ENCODE measurements at places on chromosomes 3 and 15.

DNA sequence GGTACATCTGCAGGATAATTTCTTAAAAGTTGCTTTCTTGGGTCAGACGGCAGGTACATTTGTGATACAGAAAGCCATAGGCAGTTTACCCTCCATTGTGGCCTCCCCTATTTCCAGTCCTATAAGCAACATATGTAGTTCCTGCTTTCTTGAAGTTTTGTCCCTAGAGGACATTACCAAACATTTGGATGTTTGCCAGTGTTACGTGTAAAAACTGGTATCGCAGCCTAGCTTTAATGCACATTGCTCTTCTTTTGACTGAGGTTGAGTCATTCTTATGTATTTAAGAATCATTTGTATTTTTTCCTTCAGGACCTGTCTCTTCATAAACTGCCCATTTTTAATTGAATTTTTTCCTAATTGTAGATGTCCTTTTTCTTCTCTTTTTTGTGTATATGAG lies 114.3 kb downstream of the DIPK2A start:
- no peak for DNase-seq

DNA sequence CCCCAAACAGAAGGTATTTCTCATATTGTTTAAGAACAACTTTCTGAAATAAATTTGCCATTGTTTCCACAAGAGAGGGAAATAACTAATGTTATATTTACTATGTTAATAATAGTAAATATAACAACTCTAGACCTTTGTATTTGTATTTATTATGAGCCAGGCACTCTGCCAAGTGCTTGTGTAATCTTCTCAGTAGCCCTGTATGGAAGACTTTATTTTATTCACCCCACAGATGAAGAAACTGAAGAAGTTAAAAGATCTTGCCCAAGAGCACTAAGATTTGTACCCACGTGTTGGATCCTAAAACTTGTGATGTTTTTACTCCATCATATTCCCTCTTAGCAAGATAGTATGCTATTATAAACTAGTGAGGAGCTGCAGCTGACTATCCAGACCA lies 12.0 kb upstream of the GNB4 start:
- DNase-seq: no peak

DNA sequence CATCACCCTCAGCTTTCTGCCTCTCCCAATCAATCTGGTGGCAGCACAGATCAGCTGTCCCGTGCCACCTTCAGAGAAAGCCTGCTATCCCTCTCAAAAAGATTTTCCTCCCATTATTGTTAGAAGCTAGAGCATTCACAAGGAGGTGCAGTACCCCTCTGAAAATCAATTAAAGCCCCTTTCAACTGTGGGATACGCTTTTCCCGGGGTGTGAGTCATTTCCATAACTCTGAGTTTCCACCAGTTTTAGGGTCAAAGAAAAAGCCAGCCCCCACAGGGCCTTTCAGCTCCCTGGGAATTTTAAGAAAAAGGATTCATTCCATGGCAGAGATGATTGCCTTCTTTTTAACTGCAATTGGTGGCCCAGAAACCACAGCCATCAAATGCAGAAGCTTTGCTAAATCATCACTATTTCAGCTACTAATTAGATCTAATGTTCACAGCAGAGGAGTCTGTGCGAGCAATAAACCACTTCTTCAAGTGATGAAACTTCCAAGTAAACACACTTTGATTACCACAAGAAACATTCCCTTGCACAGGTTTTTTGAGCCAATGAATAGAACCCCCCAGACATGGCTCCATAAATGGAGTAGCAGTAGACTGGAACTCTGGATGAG lies 270.0 kb upstream of the TPRG1 start:
- no peak for DNase-seq

GRCh38 chr3:129645286-129645685 lies 38.8 kb upstream of the PLXND1 start:
- no peak for DNase-seq

DNA sequence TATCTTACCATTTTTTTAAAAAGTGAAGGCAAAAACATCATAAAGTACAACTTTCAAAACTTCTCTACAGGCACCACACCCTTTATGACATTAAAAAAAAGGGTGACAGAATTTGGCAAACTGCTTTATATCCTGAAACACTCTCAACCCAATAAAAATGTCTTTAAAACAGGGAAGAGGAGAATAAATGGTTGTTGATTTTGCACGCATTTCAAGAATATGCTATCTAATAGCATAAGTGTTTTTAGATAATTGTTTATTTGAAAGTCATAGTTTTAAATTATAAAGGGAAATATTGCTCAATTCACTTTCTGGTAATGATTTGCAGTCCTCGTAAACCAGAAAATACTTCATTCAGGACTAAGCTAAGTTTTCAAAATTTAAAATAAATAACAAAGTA lies 1.7 kb upstream of the PCOLCE2 start:
- DNase-seq: no peak

DNA sequence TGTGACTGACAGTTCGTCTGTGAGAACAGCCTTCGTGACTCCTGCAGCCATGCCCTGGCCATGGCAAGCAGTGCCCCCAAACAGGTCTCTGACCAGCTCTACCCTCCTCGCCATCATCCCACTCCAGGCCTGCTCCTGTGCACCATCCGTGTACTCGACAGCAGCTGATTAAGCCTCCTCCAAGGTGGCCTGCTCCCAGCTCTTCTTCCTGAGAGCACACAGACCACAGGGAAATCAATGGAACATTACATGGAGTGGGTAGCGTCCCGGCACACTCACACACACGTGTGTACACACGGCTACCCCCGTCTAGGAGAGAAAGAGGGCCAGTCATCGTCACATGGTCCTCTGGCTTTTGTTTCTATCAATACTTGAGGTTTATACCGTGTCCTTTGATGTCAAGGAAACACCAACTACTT lies 21.1 kb downstream of the ANXA2 start:
- DNase-seq: no peak

DNA sequence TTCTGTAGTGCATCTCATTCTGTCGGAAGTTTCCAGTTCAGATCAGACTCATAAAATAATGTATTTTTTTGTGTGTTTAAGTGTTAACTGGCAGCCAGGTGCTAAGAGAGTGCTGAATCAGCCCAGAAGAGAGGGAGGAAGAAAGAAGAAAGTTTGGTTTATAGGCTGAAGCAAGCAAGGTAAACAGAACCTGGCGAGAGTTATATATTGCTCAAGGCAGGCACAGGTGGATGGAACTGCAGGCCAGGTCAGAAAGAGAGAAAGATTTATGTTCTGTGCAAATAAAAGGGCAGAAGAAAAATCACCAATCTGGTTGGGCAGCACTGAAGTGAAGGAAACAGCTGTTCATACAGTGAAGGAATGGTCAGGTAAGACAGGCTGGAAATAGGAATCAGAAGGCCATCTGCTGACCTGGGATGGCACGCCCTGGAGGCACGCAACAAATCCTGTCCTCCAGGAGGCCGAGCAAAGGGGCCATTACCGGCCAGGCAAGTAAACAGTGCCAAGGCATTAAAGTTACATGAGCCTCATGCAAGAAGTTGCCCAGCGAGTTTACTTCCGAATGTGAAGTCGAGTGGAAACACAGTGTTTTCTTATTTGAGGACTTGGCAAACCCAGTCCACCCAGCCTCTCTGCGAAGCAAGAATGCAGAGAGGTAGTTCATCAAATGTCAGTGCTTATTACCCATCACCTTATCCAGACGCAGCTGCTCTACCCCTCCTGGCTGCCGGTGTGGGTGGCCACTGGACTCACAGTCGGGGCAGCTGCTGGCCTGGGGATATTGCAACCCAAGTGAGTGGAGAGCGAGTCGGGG lies 309.8 kb downstream of the VPS13C start:
- DNase-seq: no peak

GRCh38 chr3:168476360-168476980 lies 380.7 kb upstream of the GOLIM4 start:
- DNase-seq: no peak

- no peak for DNase-seq
These were observed 17.9 kb downstream of the EPHB3 start for GRCh38 chr3:184579513-184579912.

DNA sequence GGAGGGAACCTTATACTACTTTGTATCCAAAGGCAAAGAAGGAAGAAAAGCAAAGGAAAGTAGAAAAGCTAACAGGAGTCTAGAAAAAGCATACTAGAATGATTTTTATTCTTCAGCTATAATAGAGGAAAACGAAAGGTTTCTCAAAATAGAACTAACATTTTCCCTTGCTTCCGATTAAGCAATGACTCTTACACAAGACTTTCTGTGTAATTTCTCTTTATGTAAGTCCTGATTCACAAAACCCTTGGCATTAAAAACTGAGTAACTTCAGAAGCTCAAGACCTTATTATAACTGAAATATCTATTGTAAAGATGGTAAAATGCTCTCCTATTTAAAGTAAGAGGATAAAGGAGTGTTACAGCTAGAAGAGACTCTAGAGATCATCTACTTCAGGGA lies 97.4 kb downstream of the DTWD1 start:
- DNase-seq: no peak

DNA sequence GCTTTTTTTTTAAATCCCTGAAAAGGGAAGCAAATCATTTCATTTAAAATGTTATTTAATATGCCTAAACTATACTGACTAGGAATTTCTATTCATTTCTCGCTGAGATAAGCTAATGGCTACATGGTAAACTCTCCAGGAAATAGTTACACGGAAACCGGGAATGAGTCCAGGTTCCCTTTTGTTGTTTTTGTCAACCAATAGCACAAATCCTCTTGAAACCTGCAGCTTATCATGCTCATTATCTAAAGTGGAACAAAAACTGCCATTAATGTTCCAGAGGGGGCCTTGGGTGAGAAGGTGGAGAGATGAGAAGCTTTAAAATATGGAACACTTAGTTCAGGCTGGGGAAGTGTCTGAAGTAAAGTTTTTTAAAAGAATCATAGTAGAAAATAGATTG lies 113.5 kb upstream of the ALCAM start:
- no peak for DNase-seq

- peak; percentile 8 for DNase-seq
These were observed 756.6 kb upstream of the ARPP21 start for GRCh38 chr3:34882764-34883163.

GRCh38 chr3:149267565-149267964 lies 45.9 kb upstream of the CP start:
- no peak for DNase-seq

- DNase-seq: peak; percentile 84
These were observed 9.2 kb upstream of the SLC6A1 start for GRCh38 chr3:10983219-10983916.

GRCh38 chr3:37223576-37223975 lies 49.2 kb upstream of the LRRFIP2 start:
- no peak for DNase-seq

- no peak for DNase-seq
These were observed 227.7 kb downstream of the TLE3 start for GRCh38 chr15:69869881-69870505.

DNA sequence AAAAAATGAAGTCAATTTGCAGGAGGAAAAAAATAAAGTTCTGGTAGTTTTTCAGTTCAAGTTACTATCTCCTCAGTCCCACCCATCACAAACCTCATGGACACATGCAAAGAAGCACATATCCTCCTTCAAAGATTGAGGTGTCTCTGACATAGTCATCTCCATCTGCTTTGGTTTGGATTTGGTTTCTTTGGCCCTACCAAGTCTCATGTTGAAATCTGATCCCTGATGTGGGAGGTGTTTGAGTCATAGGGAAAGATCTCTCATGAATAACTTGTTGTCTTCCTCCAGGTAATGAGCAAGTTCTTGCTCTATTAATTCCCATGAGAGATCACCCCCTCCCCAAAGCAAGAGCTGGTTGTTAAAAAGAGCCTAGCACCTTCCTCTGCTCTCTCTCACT lies 446.8 kb downstream of the IGSF11 start:
- no peak for DNase-seq

GRCh38 chr3:47533481-47533880 lies 20.0 kb upstream of the ELP6 start:
- DNase-seq: no peak

DNA sequence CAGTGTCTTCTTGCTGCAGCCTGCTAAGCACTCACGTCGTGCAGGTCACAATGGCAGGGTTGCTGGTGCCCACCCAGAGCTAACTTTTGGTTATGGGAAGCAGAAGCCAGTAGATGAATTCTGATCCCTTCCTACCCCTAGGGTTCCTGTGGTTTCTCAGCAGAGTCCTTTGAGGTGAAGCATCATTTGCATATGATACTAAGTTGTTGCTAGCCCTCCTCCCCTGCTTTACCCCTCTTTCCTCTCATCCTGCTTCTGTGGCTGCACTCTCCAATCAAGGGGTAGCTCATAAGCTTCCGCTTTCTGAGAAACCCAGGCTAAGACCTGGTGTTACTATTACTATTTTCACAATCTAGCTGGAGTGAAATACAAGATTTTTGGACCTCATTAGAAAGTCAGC lies 22.1 kb upstream of the HEG1 start:
- DNase-seq: no peak

DNA sequence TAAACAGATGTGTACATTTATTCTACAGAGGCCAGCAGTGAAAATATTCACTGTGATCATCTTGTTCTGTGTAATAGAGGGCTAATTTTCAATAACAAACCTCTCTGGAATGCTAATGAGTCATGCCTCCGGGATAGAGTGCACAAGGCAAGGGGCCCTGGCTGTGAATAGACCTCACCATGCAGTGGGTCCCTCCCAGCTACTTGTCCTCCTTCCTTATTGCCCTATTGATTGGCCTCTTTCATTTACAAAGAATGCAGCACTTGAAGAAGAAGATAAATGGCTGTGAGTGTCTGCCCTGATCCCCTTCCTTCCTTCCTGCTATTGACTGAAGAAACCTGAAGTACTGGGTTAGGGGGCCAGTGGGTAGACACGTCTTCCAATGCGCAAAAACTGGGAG lies 436.3 kb downstream of the WDR72 start:
- DNase-seq: peak; percentile 41

- DNase-seq: peak; percentile 14
These were observed 326.9 kb upstream of the DNAJC19 start for GRCh38 chr3:181316482-181316881.

DNA sequence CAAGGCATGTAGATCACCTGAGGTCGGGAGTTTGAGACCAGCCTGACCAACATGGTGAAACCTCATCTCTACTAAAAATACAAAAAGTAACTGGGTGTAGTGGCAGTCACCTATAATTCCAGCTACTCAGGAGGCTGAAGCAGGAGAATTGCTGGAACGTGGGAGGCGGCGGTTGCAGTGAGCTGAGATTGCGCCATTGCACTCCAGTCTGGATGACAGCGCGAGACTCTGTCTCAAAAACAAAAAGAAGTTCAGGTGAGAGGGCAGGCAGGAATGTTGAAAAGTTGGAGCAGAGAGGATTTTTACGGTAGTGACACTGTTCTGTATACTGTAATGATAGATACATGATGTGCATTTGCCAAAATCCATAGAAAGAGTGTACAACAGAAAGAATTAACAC lies 31.7 kb downstream of the GXYLT2 start:
- no peak for DNase-seq

- no peak for DNase-seq
These were observed 73.4 kb upstream of the TP63 start for GRCh38 chr3:189557824-189558223.

DNA sequence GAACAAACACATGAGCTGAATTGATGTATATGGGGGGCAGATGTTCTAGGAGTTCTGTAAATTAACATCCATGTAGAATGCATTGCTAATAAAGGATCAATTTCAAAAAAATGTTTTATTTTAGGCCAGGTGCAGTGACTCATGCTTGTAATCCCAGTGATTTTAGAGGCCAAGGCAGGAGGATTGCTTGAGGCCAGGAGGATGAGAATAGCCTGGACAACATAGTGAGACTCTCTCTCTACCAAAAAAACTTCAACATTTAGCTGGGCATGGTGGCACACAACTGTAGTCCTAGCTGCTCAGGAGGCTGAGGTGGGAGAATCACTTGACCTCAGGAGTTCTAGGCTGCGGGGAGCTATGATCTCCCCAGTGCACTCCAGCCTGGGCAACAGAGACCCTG lies 6.5 kb upstream of the NUP210 start:
- no peak for DNase-seq

Data from urothelium cell line (cell line).